Left ventricle myocardium inferior (tissue), 1 donor: ENCODE measurements at places on chromosomes 6 and 20. TPM values are rescaled to one million over a fixed set of nuclear protein-coding genes. Genes with fewer than 3 reads are reported as not detected.

DNA sequence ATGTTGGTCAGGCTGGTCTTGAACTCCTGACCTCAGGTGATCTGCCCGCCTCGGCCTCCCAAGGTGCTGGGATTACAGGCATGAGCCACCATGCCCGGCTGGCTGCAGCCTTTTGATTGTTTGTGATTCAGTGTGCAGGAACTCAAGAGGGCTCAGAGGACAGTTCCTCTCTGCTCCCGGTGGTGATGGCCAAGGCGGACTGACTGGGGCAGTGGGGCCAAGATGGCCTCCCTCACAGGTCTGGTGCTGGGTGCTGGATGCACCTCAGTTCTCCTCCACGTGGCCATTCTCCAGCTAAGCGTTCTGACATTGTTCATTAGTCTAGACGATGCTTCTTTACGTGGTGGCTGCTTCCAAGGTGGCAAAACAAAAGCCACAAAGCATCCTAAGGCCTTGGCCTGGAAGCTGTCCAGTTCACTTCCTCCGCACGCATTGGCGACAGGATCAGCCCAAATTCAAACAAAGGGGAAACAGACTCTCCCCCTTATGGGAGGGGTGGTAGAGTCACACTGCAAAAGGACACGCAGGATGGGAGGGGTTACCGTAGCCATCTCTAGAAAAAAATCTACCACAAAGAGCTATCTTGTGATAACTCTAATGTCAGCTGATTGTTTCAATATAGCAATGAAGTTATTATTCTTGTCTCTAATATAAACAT lies 146.9 kb downstream of the FOXC1 start:
- no peak for DNase-seq
- H3K27ac ChIP-seq: peak overlapping the region; percentile 49
- H3K4me1 ChIP-seq: peaks cover 3% of the 10 kb centered on the region
- no peaks in the 10 kb centered on the region for H3K27me3 ChIP-seq

GRCh38 chr20:35883778-35884540 lies 70.3 kb downstream of the SCAND1 start:
- peak; percentile 52 for DNase-seq
- peaks cover 25% of the 10 kb centered on the region for H3K4me1 ChIP-seq
- H3K4me3 ChIP-seq: no peak overlapping the region
- no peaks in the 10 kb centered on the region for H3K36me3 ChIP-seq
- H3K27me3 ChIP-seq: no peaks in the 10 kb centered on the region
- peak overlapping the region; percentile 29 for H3K27ac ChIP-seq

GRCh38 chr20:10940941-10941340 lies 267.1 kb upstream of the JAG1 start:
- no peaks in the 10 kb centered on the region for H3K27me3 ChIP-seq
- no peak overlapping the region for H3K4me3 ChIP-seq
- peaks cover 9% of the 10 kb centered on the region for H3K4me1 ChIP-seq
- no peaks in the 10 kb centered on the region for H3K36me3 ChIP-seq
- H3K27ac ChIP-seq: no peak overlapping the region
- no peak for DNase-seq

ADRM1 gene
- 70.5 TPM for total RNA-seq

TPX2 gene
- total RNA-seq: 0.71 TPM

- H3K27ac ChIP-seq: no peak overlapping the region
- DNase-seq: no peak
- no peaks in the 10 kb centered on the region for H3K27me3 ChIP-seq
- no peaks in the 10 kb centered on the region for H3K36me3 ChIP-seq
Measured at GRCh38 chr20:50215101-50215690, 24.6 kb downstream of the CEBPB start.

DNA sequence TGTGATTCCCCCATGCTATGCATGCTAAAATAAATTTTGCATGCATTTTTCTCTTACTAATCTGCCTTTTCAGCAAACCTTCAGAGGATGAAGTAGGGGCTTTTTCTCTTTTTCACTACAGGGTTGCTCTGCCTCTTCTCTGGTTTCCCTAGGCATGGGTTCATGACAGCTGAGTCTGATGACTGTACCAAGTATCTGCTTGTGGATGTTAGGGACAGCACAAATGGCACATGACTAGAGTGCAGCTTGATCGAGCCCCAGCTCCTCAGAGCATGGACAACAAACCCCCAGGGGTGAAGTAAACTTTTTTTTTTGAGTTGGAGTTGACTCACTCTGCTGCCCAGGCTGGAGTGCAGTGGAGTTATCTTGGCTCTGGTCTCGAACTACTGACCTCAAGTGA lies 57.1 kb upstream of the GCM1 start:
- no peak overlapping the region for H3K27ac ChIP-seq
- H3K36me3 ChIP-seq: no peaks in the 10 kb centered on the region
- H3K4me1 ChIP-seq: no peaks in the 10 kb centered on the region
- H3K4me3 ChIP-seq: no peak overlapping the region

DNA sequence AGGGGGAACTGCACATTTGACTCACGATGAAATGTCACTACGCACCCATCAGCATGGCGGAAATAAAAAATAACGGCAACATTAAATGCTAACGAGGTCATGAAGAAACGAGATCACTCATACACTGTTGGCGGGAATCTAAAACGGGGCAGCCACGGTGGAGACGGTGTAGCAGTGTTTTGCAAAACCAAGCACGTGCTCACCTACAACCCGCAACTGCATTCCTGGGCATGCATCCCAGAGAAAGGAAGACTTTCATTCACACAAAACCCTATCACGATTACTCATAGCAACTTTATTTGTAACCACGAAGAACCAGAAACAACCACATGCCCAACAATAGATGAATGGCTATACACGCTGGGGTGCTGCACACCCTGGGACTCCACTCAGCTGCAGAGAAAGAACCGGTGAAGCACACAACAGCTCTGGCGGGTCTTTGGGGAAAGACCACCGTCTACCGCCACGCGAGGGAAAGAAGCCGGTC lies 77.0 kb downstream of the YTHDF1 start:
- DNase-seq: no peak
- H3K27me3 ChIP-seq: peaks cover 70% of the 10 kb centered on the region
- H3K36me3 ChIP-seq: no peaks in the 10 kb centered on the region
- H3K4me1 ChIP-seq: no peaks in the 10 kb centered on the region
- no peak overlapping the region for H3K4me3 ChIP-seq

- no peak for DNase-seq
- H3K4me1 ChIP-seq: no peaks in the 10 kb centered on the region
- no peaks in the 10 kb centered on the region for H3K36me3 ChIP-seq
- H3K27me3 ChIP-seq: no peaks in the 10 kb centered on the region
- no peak overlapping the region for H3K27ac ChIP-seq
Measured at GRCh38 chr6:151592449-151593159, 98.8 kb downstream of the CCDC170 start.

FAXC gene
- total RNA-seq: 0.49 TPM

SOX12 gene
- total RNA-seq: 12.3 TPM

DNA sequence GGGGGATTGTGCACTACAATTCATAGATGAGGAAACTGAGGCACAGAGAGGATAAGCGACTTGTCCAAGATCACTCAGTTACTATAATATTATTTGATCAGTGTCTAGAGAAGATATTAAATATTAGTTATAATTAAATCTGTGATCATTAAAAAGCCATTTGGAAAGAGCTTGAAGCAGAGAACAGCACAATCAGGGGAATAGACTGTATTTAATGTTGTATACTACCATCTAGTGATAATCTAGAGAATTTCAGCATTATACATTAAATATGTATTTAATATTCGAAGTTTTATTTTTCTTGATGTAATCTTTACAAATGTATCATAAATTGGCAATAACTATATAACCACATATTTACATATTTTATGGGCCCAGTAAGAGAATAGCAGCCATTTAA lies 20.1 kb upstream of the MTCL3 start:
- peaks cover 30% of the 10 kb centered on the region for H3K27me3 ChIP-seq
- H3K4me3 ChIP-seq: no peak overlapping the region
- no peak overlapping the region for H3K27ac ChIP-seq
- no peaks in the 10 kb centered on the region for H3K36me3 ChIP-seq
- no peaks in the 10 kb centered on the region for H3K4me1 ChIP-seq
- DNase-seq: no peak

GRCh38 chr20:32638848-32639247 lies 34.9 kb downstream of the C20orf203 start:
- no peak overlapping the region for H3K4me3 ChIP-seq
- DNase-seq: peak; percentile 27
- no peak overlapping the region for H3K27ac ChIP-seq

GRCh38 chr6:130632277-130632676 lies 194.9 kb upstream of the SMLR1 start:
- no peaks in the 10 kb centered on the region for H3K27me3 ChIP-seq
- no peaks in the 10 kb centered on the region for H3K4me1 ChIP-seq
- DNase-seq: no peak

GRCh38 chr6:144777249-144777648 lies 492.1 kb downstream of the UTRN start:
- no peak overlapping the region for H3K27ac ChIP-seq
- DNase-seq: no peak
- no peaks in the 10 kb centered on the region for H3K4me1 ChIP-seq
- H3K27me3 ChIP-seq: no peaks in the 10 kb centered on the region

DNA sequence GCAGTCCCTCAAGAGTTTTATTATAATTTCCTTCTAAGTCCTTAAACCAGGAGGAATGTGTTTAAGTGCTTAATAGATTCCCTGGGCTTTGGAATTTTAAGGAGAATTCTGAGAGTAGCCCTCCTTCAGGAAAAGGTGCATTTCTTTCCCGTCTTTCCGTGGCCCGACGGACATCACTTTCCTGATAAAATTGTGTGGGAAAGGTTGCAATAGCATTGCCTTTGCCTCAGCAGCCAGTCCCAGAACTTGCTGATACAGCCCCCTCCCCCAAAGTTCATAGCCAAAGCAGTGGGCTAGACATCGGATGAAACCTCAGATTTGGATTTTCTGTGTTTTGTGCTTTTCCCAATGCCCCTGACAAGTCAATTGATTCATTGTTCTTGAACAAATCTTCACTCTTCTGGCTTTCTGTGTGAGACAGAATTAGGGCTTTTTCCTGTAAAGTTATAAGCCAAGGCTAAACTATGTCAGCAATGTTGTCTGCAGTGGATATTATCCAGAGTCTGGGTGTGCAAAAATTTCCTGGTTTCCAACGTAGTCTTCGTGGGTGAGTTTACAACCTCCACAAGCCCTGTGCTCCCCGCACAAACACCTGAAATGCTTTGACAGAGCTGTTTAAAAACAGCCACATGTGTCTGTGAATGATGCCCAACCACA lies 1.1 kb upstream of the SMOC2 start:
- no peaks in the 10 kb centered on the region for H3K36me3 ChIP-seq
- peak overlapping the region; percentile 76 for H3K27ac ChIP-seq
- H3K4me1 ChIP-seq: peaks cover 26% of the 10 kb centered on the region
- no peak overlapping the region for H3K4me3 ChIP-seq
- no peak for DNase-seq
